ENCODE measurements at places on chromosomes 6 and 20. TPM values are rescaled to one million over a fixed set of nuclear protein-coding genes. Genes with fewer than 3 reads are reported as not detected.

The MYLK4 gene
- total RNA-seq = 0.13 TPM

The JARID2 gene
- 239 TPM for total RNA-seq

The HLA-DRA gene
- total RNA-seq = 4.1 TPM

DNA sequence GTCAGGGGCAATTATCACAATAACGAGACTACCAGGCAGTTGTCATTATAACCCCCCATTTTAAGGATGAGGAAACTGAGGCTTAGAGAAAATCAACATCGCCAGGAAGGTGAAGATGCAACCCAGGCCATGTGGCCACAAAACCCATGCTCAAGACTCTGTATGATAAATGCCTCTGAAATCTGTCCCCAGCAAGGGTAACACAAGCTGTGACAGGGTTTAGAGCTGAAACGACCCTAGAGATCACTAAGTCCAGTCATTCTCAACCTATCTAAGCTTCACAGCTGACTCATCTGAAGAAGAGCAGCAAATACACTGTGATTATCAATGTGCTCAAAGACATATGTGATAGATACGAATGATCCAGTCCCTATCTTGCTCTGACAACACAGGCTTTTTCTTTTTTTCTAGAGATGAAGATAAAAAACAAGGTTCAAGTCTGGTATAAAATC, 47.0 kb downstream of the ARHGAP18 start:
- DNase-seq = no peak

DNA sequence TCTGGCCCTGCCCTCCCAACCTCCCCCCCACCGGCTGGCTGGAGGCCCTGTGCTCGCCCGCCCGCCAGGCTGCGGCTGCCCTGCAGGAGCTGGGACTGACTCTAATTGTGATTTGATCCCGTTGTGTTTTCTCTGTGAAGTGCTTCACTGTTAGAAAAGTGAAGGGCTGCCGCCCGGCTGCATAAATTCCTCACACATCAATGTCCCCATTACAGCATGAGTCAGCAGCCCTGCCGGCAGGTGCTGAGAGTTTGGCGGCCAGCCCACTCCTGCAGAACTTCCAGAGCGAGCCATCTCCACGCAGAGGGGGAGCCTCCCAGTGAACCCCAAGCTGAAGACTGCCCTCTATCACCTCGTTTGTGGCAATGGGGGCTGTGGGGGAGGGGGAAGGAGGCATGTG, 137.9 kb downstream of the DLL1 start:
- no peak for DNase-seq

Measured in H1 (cell line).